ENCODE measurements at places on chromosomes 12 and 14. TPM values are rescaled to one million over a fixed set of nuclear protein-coding genes. Genes with fewer than 3 reads are reported as not detected.

FAM186B gene
- total RNA-seq = 1.1 TPM

TAPBPL gene
- total RNA-seq = 19.0 TPM

TPH2 gene
- not detected for total RNA-seq

GRCh38 chr12:77578466-77579220 is 252.1 kb upstream of the NAV3 start:
- no peak overlapping the region for H3K27ac ChIP-seq
- H3K27me3 ChIP-seq = no peaks in the 10 kb centered on the region
- H3K36me3 ChIP-seq = no peaks in the 10 kb centered on the region
- no peak for DNase-seq
- H3K4me3 ChIP-seq = no peak overlapping the region

DNA sequence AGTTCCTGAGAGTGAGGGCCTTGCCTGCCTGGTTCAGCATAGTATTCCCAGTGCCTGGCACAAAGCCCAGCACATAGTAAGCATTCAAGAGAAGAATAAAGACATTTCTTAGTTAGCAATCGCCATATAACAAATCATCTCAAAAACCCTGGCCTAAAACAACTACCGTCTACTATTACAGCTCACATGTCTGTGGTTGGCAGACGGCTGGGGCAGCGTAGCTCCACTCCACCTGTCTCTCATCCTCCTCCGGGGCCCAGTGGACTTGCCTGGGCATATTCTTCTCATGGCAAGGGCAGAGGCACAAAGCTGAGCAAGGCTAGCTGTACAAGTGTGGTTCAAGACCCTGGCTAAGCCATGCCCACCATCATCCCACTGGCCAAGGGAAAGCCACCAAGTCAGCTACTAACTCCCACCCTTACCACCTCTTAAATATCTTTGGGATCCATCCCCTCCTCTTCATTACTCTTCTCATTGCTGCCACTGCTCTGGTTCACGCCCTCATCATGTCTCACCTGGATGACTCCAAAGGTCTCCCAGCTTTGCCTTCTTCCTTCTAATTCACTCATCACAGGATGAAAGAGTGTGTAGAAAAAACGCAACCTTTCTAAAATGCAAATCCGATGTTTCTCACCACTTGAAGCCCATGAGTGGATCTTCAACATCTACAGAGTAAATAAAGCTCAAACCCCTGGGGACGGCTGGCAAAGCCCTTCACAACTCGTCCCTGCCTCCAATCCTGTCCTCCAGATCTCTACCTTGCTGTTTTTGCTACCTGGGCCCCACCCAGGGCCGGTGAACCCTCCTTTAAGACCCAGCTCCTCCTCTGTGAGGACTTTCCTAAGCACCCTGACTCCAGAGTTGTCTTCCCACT is 10.4 kb downstream of the TMEM229B start:
- H3K36me3 ChIP-seq = no peaks in the 10 kb centered on the region
- H3K4me3 ChIP-seq = no peak overlapping the region
- H3K27me3 ChIP-seq = no peaks in the 10 kb centered on the region

DNA sequence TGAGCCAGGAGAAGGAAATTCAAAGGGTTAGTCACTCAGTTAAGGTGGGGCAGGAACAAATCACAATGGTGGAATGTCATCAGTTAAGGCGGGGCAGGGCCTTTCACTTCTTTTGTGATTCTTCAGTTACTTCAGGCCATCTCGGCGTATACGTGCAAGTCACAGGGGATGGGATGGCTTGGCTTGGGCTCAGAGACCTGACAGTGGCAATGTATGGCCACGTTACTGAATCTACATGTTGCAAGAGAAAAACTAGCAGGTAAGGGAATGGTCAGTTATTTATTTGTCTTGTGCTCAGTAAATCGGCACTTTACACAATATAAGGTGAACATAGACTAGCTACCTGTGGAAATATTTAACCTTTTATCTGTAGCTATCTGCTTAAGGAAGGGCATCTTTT is 11.9 kb downstream of the SLCO1B3 start:
- H3K4me3 ChIP-seq = no peak overlapping the region
- H3K27me3 ChIP-seq = no peaks in the 10 kb centered on the region
- DNase-seq = no peak
- no peak overlapping the region for H3K27ac ChIP-seq
- no peaks in the 10 kb centered on the region for H3K36me3 ChIP-seq

GRCh38 chr12:132560364-132560613 is 50.1 kb downstream of the LRCOL1 start:
- H3K4me1 ChIP-seq = peaks cover 13% of the 10 kb centered on the region
- H3K36me3 ChIP-seq = no peaks in the 10 kb centered on the region
- no peaks in the 10 kb centered on the region for H3K27me3 ChIP-seq
- peak overlapping the region; percentile 50 for H3K27ac ChIP-seq
- DNase-seq = no peak

PRB2 gene
- total RNA-seq = not detected

- peaks cover 21% of the 10 kb centered on the region for H3K4me1 ChIP-seq
- H3K36me3 ChIP-seq = no peaks in the 10 kb centered on the region
- no peak overlapping the region for H3K4me3 ChIP-seq
- peaks cover 14% of the 10 kb centered on the region for H3K27me3 ChIP-seq
Observed at GRCh38 chr12:132523576-132524331, 33.8 kb downstream of the FBRSL1 start.

GRCh38 chr12:123499332-123499731 is 34.2 kb downstream of the RILPL1 start:
- peaks cover 53% of the 10 kb centered on the region for H3K36me3 ChIP-seq
- DNase-seq = no peak
- H3K27me3 ChIP-seq = no peaks in the 10 kb centered on the region

VIPAS39 gene
- 15.3 TPM for total RNA-seq

DNA sequence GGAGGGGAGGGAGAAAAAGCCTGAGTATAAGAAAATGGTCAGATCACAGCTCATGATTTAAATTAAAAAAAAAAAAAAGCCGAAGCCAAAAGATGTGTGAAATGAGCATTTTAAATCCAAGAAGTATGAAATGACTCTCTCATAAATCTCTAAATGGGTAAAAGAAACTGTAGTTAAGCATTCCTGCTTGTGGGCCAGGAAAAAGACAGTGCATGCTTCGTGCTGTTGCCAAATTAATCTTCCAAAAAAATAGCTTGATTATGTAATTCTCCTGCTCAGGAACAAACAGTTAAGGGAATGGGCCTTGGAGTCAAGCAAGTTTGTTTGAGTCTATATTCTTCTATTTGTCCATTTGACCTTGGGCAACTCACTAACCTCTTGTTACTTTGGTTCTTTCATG is 325.4 kb upstream of the SEL1L start:
- no peaks in the 10 kb centered on the region for H3K27me3 ChIP-seq
- no peaks in the 10 kb centered on the region for H3K36me3 ChIP-seq
- no peaks in the 10 kb centered on the region for H3K4me1 ChIP-seq
- no peak for DNase-seq
- no peak overlapping the region for H3K4me3 ChIP-seq

WNT1 gene
- not detected for total RNA-seq

PHETA1 gene
- total RNA-seq = 8.4 TPM

DNA sequence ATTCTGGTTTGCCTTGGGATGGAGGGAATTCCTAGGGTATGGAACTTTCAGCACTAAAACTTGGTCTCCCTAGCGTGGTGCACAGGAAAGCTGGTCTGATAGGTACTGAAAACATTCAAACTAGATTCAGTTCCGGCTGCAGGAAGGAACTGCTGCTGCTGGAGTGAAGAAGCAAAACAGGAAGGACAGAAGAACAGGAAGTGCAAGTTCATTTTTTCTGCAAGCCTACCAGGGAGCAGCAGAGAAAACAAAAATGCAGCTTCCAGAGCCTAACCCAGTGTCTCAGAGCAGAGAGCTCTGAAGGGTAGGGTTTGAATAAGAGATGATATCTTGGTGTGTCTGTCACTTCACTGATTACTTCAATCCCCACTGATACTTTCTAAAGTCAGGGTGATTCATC is 165.2 kb downstream of the VRK1 start:
- no peaks in the 10 kb centered on the region for H3K27me3 ChIP-seq
- no peaks in the 10 kb centered on the region for H3K4me1 ChIP-seq
- DNase-seq = no peak
- H3K27ac ChIP-seq = no peak overlapping the region

PXMP2 gene
- total RNA-seq = 20.5 TPM

Data from esophagus squamous epithelium (tissue), 5 donors.